ENCODE measurements at places on chromosomes 11 and 22.

DNA sequence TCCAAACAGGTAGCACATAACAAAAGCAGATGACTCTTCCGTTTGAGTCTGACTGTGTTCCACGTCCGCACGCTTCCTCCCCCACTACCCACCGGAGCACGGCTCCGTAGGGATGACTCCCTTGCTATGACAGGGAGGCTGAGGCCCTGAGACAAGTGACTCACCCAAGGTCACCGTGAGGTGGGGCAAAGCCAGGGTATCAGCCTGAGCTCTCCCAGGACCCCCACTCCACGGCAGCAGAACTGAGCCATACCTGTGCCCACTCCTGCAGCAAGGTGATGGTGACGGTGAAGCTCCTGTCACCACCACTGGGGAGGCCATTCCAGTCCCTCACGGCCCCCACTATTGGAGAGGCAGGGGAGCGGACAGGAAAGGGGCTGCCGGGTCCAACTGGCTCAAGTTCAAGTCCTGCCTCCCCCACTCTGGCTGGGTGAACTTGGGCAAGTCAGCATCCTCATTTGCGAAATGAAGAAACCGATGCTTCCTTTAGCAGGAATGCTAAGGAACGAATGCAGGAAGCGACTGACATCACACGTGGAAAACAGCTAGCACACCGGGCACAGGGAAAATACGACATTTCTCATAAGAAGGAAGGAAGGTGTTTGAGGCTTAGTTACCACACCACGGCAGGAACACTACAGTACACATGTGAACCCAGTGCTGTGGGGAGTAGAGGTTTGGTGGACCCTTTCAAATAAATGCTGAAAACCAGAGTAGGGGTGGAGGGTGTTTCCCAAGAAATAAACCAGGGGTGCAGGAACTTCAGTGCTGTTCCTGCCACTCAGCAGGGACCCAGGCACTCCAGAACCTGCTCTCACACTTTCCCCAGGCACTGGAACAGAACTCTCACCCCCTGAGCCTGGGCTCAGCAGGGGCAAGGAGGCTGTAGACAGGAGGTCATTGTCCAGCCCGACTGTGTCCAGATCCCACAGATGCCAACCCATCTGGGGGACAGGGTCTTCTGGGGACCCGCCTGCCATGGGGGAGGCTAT lies 32.4 kb upstream of the CBX7 start:
- no peak for DNase-seq

DNA sequence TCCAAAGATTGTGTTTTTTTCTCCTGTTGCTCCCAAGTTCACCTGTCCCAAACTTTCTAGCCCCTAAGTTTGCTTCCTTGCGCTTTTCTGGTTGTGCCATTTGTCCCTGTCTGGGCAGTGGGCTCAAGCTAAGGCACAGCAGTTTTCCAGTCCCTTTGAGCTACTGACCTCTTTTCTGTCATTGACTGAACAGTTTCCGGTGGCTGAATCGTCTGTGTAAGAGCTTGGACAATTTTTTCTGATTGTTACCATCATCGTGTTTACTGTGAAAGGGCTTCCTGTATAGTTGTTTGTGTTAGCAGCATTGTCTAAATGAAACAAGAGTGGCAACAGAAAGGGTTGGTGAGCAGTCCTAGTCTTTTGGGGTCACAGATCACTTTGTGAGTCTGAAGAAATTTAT lies 49.8 kb downstream of the BMAL1 start:
- no peak for DNase-seq

- DNase-seq: no peak
Observed at GRCh38 chr11:66567787-66568123, 651 bp downstream of the CTSF start.

DNA sequence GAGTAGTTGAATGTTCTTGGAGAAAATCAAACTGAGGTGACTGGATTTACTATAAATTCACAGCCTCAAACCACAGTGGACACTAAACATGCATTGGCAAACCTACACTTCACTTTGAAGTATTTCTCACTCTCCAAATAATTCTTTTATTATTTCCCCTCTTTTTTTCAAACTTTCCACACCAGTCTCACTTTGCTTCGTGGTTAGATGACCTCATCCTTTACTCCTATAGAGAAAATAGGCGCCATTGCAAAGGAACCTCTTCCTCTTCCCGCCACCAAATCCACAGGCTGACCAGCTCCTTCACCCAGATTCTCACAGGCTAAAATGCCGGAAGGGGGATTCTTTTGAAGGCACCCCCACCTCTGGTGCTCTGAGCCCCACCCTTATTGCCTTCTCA lies 33.4 kb downstream of the HTR3A start:
- no peak for DNase-seq

DNA sequence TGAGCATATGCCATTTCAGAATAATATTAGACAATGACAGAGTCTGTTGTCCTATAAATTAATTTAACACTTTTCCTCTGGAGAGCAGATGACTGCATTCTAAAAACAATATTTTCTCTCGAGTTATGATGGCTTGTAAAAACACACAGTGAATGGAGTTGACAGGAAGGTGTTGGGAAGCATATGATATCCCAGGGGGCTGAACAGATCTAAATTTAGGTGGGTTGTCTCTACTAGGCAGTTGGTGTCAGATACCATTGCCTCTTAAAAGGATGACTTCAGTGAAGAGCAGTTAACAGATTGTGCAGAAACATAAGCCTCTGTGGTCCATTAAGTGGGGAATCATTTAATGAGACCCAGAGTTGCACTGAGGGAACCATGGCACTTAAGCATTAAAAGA lies 30.7 kb downstream of the SVIP start:
- DNase-seq: no peak
